Stomach (tissue), 19 donors: ENCODE measurements at places on chromosomes 11 and 22.
A peak's percentile ranks its signal among the peaks of the same experiment; 100 is the strongest.

GRCh38 chr11:115411120-115411519, 93.1 kb downstream of the CADM1 start:
- DNase-seq = no peak

DNA sequence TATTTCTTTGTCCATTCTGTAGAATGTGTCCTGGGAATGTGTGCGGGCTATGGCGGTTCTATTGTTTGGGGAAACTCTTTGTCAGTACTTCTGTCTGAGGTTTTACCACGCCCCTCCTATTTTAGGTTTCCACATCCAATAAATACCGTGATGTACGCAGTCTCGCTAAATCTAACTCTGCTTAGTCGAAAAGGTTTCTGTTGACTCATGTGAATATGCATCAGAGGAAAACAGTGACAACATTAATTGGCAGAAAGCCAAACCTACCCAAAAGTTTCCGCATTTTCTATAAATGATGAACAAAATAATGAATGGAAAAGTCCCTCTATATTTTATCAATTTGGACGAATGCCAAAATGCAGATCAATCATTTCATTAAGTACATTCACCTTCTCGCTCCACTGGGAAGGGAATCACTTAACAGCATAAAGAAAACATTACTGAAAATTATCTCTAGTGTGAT, 143.4 kb downstream of the MAML2 start:
- no peak for DNase-seq

GRCh38 chr22:39316440-39317083, 2.9 kb downstream of the RPL3 start:
- DNase-seq = peak; percentile 94

DNA sequence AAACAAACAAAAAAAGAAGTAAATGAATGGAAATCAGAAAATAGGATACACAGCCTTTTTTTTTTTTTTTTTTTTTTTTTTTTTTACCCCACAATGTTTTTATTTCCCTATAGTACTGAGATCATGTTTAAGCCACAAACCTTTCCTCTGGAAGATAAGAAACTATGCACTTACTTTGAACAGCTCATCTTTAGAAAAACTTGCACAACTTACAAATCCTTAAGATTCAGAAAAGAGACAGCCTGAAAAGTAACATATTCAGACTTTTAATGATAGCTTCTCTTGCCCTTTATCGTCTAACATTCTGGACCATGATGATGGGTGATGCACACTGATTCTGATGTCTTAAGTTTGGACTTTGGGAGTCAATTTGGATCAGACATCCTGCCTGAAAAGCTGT, 80.3 kb downstream of the TNRC6B start:
- DNase-seq = no peak

- no peak for DNase-seq
Measured at GRCh38 chr11:11313426-11313825, 39.6 kb downstream of the CSNK2A3 start.

- no peak for DNase-seq
Measured at GRCh38 chr11:134678744-134679143, 266.7 kb upstream of the B3GAT1 start.

- DNase-seq = no peak
Measured at GRCh38 chr22:36232715-36233401, 6.5 kb downstream of the APOL2 start.

- DNase-seq = no peak
Measured at GRCh38 chr11:111878385-111878848, 548 bp downstream of the FDXACB1 start.

DNA sequence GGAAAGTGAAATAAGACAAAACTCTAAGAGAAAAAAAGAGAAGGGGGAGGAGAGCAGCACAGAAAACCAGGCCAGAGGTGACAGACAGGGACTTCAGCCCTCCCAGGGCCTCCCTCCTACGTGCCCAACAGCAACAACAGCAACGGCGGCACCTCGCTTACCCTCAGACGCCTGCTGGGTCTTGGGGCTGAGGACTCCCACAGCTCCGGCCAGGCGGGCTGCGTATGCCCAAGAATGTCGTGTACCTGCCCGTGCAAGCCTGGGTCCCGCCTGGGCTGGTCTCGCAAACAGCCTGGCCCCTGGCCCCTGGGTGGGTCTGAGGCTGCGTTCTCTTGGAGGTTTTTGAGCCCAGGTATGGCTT, 30.5 kb downstream of the ARAP1 start:
- peak; percentile 40 for DNase-seq

GRCh38 chr11:110513846-110514437, 84.2 kb downstream of the FDX1 start:
- no peak for DNase-seq

DNA sequence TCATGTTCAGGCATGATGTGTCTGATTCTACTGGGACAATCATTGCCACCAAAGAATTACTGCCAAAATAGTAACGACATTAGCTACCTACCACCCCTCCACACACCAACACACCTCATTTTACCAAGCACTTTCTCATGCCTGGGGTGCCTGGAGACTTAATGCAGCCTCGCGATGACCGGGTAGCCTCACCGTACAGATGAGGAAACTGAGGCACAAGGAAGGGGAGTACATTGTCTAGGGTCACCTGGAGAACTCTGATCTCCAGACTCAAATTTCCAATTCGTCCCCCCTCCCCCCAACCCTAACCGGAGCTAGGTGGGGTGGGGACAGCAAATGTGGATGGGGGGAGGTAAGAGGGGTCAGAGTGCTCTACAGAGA, 2.7 kb upstream of the RTN4RL2 start:
- no peak for DNase-seq

DNA sequence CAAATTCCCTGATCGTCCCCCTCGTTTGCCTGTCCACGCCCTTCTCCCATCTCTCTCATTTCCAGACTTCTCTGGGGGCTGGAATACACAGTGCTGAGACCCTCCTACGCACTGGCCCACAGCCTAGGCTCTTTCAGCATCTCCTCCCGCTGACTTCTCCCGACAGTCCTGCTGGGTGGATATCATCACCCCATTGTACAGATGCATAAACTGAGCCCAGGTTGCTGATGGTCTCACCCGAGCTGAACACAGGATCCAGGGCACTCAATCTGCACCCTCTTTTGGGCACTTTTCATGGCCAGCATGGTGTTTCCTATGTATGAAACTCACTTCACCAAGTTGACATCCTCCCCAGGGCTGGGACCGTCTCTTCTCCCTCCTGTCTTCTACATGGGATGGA, 31.7 kb upstream of the PICK1 start:
- no peak for DNase-seq

GRCh38 chr22:37439347-37439746, 12.1 kb upstream of the ELFN2 start:
- DNase-seq = no peak

- DNase-seq = peak; percentile 36
Measured at GRCh38 chr22:45090497-45090910, 73.2 kb upstream of the NUP50 start.

- peak; percentile 89 for DNase-seq
Measured at GRCh38 chr11:102111787-102112508, 1.7 kb downstream of the YAP1 start.
